ENCODE measurements at places on chromosomes 6 and 20.

- DNase-seq = peak; percentile 38
These were observed 493.1 kb upstream of the FLRT3 start for GRCh38 chr20:14830466-14830865.

DNA sequence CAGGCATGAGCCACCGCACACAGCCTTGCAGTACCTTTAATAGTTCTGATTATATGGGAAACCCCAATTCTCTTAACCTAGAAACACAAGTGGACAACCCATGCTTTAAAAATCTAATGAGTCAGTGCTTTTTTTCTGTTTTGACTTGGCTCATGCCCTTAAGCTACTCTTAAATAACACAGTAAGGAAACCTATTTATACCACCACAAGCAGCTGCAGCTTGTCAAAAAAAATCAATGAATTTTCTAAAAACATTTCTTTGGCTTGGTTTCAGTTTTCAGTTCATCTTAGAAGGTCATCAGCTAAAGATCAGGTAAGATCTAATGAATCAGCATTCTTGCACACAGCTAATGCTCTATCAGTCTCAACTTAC is 124.1 kb upstream of the DST start:
- DNase-seq = no peak

DNA sequence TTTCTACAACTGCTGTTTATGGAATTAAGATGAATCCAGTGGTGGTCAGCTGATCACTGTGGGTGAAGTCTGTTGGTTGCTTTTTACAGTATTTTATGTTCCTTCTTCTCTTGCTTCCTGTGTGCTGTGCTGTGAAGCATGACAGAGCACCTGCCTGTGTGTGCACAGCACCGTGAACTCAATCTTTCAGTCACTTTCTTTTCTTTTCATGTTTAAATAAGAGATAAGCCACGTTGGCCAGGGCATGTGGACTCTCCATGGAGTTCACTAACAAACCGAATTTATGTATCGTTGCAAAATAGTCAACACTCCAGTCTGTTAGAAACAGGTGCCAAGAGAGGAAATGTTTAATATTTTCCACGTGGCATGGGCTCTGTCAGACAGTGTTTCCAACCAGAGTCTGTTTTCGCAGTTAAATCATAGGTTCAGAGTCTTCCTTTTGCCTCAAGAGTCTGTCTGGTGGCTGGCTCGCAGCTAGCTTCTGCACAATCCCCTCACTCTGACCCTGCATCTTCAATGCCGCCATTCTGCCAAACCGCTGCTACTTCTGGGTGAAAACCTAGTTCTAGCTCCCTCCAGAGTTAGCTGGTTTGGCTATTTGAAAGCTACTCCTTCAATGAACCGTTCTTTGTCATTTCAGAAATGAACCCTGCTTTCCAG is 73.2 kb downstream of the QRSL1 start:
- DNase-seq = peak; percentile 89

DNA sequence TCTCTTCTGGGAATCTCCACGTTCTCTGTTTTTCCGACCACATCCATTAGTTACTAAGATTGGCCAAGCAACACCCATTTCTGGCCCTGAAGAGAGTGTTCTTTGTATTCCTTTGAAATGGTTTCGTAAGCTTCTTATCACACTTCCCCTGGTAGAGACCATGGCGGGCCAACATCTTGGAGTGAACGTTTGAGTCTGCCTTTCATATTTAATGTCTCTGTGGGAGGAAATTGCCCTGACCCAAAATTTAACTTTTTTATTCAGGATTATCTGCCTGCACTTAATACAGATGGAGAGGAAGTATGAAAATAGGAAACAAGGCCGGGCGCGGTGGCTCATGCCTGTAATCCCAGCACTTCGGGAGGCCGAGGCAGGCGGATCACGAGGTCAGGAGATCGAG is 177.0 kb upstream of the SNX9 start:
- no peak for DNase-seq

DNA sequence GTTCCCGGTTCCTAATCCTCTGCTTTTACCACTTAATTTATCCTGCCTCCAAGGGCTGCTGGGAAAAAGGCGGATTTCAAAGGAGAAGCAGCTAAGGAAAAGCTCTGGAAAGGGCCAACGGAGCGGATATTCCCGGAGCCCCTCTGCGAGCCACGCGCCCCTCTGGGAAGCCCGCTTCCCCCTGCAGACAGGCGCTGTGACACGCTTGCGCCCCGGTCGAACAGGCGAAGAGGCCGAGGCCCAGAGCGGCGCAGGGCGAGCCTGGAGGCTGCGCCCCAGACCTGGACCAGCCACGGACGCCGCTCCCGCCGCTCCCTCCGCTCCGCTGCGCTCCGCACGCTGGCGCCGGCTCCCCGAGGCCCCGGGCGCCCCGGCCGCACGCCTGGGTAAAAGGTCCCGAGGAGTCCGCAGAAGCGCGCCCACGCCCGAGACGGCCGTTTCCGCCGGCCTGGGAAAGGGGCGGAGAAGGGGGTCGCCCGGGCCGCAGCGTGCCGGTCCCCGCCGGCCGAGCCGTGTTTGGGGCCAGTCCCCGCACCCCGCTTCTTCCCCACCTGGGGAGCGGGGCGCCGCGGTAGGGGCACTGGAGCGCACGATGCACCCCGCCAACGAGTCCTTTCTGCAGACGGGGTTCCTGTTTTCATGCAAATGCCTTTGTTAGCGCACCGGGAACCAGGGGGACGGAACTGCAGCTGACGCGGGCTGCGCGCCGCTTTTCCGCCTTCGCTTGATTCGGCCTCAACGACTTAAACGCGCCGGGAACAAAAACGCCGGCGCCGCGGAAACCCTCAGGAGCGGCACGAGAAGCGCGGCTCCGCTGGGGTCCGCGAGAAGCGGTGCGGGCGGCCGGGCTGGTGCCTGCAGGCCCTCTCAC is 91.9 kb upstream of the SIRPA start:
- DNase-seq = no peak

DNA sequence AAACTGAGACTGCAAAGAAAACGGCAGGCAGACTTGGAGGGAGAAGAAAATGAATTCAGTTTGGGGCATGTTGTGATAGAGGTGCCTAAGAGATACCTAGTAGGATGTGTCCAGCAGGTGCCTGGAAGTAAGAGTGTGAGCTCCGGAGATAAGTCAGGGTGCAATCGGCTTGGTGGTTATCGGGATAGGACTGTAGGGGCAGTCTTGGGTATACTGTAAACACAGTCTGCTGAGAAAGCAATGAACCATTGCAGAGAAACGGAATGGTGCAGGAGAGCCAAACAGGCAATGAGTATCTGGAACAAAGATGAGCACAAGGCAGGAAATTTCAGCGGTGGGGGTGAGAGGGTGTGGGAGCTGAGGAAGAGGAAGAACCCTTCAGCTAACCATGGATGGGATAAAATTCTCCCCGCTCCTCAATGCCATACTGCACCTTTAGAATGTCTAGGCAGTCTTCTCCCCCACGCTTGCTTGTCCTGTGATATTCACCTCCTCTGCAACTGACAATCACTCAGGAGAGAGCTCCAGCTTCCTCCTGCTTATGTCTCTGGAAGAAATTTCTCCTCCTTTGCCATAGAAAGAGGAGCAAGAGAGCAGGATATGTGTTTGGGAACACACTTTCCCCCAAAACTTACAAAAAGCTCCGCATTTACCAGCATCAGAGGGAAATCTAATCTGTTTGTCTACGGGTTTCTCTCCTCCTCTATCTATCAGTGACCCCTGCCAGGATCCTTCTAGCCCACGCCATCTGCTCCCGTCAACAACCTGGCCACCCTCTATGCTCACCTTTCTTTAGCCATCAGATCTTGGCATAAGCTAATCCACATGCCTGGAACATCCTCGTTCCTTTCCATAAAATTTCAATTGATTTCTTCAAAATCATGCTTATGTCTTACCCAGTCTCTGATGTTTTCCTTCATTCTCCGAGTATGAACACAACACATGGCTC is 381.7 kb upstream of the JARID2 start:
- DNase-seq = no peak

DNA sequence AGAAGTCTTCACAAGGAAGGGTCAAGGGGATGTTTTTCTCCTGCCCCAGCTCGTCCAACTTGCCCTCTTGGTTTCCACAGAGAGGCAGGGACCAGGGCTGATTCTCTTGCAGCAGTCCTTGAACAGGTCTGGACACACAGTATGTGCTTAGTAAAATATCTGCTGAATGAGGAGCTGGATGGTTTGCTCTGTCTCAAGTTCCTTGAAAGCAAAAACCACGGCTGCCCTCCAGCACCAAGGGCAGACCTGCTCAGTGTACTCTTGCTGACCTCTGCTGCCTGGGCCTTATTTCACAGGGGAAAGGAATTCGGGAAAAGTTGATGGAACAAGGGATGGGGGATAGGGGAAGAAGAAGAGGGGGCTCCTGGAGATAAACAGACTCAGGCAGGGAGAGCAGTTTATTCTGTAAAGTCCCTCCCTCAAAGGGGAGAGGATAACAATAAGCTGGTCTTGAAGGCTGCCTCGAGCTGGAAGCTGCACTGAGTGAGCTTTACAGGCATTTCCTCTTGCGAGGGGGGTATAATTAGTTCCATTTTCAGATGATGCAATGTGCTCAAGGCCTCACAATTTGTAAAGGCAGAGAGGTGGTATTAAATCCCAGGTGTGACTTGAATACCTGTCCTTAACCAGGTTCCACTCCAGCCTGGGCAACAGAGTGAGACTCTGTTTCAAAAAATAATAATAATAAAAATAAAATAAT is 10.3 kb downstream of the KCNK5 start:
- no peak for DNase-seq

- no peak for DNase-seq
These were observed 94.9 kb downstream of the CEBPB start for GRCh38 chr20:50285376-50286173.

- DNase-seq = no peak
These were observed 45.6 kb downstream of the DUSP22 start for GRCh38 chr6:337805-338368.

DNA sequence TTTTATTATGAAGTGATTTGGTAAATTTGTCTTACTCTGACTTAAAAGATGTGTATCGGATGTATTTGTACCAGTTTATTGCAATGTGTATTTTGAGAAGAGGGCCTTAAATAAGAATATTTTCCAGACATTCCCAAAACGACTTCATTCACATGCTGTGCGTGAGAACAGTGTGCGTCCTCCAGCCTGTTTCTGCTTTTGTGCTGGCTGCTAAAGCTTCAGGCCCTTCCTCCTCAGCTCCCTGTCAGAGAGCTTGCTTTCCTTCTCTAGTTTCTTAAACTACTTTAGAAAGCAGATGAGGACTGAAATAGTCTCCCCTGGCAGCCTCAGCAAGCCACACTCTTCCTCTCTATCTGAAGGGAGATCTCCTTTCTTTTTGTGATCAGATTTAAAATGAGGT is 157.8 kb downstream of the SAMD5 start:
- no peak for DNase-seq

DNA sequence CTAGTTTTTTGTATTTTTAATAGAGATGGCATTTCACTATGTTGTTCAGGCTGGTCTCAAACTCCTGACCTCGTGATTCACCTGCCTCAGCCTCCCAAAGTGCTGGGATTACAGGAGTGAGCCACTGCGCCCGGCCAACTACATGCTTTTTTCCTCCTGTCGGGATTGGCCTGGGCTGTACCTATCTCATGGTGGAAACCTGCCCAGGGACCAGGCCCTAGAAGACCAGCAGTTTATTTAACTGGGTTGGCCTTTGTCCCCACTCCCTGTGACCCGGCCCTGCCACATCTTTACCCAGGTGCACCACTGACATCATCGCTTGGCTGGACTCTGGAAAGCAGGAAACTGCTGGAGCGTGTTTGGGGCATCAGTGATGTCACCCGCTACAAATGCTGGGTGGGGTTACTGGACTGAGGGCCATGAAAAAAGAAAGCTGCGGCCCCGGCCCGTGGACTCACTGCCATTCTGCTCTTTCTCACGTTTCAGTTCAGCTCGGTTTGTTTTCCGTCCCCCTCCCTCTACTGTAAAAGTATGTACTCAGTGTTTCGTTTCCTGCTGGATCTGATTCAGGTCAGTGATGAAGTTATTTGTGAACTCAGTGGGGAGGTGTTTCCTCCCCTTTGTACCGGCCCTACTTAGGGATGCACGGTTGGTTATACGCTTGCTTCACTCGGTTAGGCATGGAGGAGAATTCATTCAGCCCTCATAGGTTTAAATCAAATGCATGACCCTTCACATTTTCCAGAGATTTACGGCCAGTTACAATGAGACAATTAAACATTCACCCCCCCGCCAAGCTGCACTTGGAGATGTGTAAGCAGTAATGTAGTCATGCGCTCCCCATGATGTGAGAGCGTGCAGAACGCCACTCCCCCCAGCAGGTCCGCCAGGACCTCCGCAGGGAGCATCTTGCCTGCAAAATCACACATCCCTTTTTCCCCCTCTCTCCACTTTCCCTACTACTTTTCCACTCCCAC is 179.3 kb downstream of the MTHFD1L start:
- peak; percentile 20 for DNase-seq

DNA sequence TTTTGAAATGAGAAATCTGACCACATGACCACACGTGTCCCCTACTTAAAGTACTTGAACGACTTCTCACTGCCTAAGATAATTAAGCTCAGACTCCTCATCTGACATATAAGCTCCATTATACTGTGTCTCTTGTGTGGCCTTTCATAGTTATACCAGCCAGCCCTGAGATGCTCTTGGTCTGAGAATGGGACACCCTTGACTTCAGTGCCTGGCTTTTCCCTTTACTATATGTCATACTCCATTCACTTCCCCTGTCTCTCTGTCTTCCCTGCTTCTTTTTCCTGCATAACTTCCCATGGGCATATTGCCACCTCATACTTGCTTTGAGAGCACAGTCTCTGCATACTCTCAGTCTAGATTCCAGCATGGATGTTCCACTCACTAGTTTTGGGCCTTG is 53.4 kb upstream of the TINAG start:
- DNase-seq = no peak

DNA sequence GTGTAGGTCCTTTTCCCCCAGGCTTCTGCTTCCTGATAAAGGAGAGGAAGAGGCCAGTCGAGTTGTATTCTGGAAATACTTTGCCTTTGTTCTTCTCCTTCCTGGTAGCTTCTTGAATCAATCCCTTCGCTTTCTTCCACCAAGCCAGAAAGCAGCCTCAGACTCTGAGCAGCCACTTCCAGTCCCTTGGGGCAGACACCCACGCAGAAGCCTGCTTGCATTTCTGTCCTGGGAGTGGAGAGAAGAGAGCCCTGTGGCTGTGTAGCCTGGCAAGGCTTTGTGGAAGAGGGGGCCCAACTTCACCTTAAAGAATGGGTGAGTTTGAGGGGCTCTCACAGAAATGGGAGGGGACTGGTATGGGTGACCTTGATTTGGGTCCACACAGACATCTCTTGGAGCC is 211.0 kb upstream of the SSTR4 start:
- no peak for DNase-seq

- no peak for DNase-seq
These were observed 10.5 kb downstream of the FYN start for GRCh38 chr6:111862741-111863140.

DNA sequence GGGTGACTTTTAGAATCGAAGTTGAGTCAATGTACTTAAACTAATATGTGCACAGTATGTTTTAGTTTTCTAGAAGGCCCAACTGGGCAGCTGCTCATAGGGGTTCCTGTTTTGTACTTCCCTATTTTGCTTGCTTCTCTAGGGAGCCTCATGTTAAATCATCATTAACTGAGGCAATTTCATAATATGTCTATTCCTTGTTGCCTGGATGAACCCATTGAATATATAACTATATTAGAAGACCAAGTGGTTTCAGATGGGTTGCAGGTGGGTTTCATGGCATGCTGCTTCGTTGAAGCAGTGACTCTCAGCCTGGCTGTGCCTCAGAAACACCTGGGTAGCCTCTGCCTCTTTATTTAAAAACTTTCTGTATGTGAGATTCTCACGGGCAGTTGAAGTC is 22.2 kb downstream of the CARMIL1 start:
- DNase-seq = no peak

GRCh38 chr6:75415804-75416203 is 77.8 kb downstream of the FILIP1 start:
- no peak for DNase-seq
